ENCODE measurements at places on chromosomes 16 and 17.

- DNase-seq = no peak
Observed at GRCh38 chr16:80298676-80299075, 242.1 kb upstream of the DYNLRB2 start.

GRCh38 chr16:68363658-68364521 is 53.1 kb downstream of the PRMT7 start:
- DNase-seq = no peak

GRCh38 chr16:86925067-86925791 is 346.9 kb downstream of the FOXL1 start:
- DNase-seq = no peak

DNA sequence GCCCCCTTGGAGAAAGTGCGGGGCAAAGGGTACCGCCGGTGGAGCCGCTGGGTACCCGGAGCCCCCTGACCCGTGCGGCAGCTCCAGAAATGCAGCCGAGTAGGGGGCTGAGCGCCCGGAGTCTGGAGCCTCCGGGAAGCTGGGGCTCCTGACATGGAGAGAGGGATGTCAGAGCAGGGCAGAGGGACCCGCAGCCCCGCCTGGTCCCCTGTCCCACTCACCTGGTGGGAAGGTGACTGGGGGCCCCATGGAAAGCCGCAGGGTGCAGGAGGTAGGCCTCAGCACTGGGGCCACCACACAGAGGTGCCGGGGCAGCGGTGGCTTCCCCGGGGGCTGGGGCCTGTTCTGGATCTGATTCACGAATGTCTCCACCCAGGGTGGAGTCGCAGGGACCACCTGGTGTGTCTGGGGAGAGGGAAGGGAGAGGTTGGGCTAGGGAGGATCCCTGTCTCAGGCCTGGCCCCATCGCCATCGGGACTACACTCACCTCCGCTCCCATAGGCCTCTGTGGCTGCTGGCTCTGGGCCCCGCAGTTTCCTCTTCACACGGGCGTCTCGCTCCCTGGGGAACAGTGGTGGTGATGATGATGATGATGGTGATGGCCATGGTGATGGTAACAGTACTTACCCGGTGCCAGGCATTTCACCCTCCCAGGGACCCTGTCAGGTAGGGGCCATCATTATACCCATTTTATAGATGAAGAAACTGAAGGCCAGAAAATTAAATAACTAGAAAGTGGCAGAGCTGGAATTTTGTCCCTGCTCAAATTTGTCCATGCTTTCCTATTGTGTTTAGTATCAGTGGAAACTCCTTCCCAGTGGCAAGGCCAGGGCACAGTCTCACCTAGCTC is 5.2 kb downstream of the TBX6 start:
- DNase-seq = no peak

DNA sequence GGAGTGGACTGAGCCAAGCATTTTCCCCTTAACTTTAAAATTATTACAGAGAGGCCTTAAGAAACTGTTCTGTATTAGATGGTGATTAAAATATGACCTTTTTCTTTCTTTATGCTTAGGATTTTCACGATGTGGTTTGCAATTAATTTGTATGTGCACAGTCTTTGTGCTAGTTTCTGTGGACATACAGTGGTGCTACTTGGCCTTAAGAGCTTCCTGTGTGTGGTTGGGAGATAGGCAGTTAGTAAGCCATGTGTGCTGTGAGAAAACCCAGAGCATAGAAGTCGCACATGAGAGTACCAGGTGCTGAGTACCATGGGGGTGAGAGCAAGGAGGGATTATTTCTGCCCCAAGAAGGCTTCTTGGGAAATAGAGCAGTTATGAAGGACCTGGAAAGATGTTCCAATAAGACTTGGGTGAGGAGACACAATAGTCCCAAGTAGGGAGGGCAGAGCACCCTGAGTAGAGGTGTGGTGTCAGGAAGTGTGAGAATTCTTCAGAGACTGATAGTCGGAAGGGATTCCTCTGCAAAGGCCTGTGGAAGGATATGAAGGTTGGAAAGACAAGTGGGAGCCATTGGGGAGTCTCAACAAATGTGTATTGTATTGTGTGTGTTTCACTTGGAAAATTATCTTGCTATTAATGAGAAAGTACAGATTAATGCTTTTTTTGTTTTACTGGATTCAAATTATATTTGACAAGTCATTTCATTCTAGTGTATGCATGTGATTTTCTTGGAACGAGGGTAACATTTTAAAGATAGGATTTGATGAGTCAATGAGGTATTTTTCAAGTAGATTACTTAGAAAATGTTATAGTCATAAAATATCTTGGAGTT is 239.9 kb downstream of the PRKCA start:
- no peak for DNase-seq

GRCh38 chr16:65845466-65846209 is 520.9 kb upstream of the CDH5 start:
- DNase-seq = no peak

- no peak for DNase-seq
Observed at GRCh38 chr16:82653550-82654511, 27.1 kb downstream of the CDH13 start.

DNA sequence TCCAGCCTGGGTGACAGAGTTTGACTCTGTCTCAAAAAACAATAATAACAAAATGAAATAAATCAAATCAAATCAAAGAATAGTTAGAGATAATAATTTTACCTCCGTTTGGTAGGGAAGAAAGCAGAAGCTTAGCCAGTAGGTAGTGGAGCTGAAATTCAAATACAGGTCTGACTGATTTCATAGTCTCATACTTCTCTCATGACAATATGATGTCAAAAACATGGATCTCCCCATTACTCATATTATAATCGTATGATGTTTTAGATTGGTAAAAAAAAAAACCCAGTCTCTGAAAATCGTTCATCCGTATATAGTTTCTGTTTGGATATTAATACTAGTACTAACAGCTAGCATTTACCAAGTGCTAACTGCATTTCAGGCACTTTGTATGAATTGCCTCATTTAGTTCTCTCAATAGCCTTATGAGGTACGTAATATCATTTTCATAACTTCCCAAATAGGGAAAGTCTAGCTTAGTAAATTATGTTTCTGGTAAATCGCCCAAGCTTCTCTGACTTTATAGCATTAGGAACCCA is 48.7 kb downstream of the CDH8 start:
- DNase-seq = no peak

GRCh38 chr17:51353296-51353695 is 93.0 kb downstream of the UTP18 start:
- no peak for DNase-seq

GRCh38 chr17:77697480-77698400 is 260.8 kb upstream of the TNRC6C start:
- no peak for DNase-seq

- no peak for DNase-seq
Observed at GRCh38 chr17:34549966-34550365, 29.4 kb upstream of the TMEM132E start.

DNA sequence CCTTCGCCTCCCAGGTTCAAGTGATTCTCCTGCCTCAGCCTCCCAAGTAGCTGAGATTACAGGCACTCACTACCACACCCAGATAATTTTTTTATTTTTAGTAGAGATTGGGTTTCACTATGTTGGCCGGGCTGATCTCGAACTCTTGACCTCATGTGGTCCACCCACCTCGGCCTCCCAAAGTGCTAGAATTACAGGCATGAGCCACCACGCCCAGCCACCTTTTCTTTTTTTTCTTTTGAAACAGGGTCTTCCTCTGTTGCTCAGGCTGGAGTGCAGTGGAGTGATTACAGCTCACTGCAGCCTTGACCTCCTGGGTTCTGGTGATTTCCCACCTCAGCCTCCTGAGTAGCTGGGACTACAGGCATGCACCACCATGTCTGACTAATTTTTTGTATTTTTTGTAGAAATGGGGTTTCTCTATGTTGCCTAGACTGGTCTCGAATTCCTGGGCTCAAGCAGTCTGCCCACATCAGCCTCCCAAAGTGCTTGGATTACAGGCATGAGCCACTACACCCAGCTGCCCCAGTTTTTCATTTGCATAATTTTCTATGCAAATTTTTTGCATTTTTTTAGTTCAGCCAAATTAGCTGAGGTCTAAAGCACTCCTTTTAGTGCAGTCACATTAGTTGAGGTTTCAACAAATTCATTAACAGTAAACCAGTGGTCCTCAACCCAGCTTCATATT is 11.3 kb downstream of the WWP2 start:
- no peak for DNase-seq

DNA sequence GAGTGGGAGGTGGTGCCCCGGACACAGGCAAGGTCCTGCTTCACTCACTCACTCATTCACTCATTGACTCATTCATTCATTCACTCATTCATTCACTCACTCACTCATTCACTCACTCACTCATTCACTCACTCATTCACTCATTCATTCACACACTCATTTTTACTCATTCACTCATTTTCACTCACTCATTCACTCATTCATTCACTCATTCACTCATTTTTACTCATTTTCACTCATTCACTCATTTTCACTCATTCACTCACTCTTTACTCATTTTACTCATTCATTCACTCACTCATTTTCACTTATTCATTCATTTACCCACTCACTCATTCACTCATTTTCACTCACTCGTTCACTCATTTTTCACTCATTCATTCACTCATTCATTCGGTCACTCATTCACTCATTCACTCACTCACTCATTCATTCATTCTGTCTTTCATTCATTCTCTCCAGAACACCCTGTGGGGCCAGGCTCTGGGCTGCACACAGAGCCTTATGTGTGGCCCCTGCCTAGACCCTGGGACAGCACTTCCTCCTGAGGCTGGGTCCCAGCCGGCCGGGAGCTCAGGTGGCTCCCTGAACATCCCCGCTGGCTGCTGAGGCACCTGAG is 9.2 kb downstream of the RPUSD1 start:
- no peak for DNase-seq

DNA sequence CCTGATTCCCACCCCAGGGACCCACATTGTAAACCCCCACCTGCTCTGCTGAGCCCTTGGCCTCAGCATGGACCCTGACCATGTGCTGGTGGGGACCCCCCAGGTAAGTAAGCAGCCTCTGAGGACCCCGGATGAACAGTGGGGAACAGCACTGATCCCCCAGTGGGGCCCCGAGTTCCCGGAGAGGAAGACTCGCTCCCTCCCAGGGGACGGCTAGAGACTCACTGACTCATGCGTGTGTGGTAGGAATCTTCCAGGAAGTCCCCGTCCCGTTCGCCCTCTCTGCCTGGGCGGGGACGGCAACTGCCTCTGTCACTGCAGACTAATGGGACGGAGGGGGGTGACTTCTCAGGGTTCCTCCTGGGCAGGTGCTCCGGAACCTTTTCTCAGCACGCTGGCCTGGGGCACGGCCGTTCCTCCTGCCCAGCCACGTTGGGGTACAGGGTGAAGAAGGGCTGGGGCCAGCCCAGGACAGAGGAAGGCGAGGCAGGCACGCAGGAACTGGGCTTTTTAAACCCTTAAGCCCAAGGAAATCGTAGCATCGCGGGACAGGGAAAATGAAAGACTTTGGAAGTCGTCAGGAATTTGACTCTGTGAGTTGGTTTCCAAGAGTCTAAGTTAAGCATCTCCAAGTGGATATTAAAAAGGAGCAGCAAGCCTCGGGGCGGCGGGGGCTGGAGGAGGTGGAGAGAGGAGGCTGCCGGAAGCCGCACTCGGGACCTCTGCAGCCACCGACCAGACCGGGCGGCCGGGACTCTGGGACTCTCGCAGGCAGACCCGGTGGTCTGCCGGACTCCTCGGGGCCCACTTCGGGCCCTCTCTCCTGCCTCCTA is 178.7 kb downstream of the SEC14L1 start:
- DNase-seq = peak; percentile 67

- DNase-seq = no peak
Observed at GRCh38 chr17:62804822-62805221, 3.3 kb downstream of the MARCHF10 start.

- no peak for DNase-seq
Observed at GRCh38 chr16:64629622-64630021, 492.2 kb downstream of the CDH11 start.

GRCh38 chr17:72370819-72371218 is 250.0 kb downstream of the SOX9 start:
- DNase-seq = no peak

GRCh38 chr17:65755799-65756198 is 194.4 kb upstream of the AXIN2 start:
- DNase-seq = no peak

DNA sequence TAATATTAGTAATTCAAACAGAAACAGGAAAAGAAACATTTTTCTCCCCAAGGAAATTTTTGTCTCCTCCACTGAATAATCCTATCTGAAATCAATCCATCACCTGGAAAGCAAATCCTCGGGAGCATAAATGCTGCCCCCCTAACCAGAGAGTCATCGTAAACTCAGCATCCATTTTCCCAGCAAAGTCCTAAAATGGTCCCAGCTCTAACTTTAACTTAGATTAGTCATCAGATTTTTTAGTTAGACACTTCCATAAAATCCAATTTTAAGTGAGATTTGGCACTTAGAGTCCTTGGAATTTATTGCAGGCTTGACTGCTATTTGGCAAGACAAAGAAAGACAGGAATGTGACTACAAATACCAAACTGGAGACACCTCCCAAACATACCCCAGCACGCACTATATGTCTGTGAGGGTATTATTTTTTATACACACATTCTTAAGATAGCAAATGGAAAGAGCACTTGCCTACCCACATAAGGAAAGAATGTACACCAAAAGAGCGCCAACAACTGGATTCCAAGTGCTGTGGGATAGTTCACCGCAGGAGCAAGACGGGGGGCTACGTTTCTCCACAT is 15.4 kb downstream of the SCO1 start:
- DNase-seq = no peak

DNA sequence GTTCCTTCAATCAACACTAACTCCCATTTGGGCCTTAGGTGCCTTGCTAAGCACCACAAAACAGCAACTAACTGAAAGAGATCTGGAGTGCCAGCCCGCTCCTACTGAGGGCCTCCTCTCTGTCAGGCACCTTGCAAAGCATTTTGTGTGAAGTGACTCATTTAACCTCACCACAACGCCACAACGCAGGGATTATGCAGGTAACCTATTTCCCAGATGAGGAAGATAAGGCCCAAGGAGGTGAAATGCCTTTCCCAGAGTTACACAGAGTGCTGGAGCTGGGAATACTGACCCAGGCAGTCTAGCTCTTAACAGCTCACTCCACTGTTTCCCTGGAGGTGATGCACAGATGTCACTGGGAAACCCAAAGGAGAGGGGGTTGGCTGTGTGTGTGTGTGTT is 32.8 kb downstream of the DRC3 start:
- DNase-seq = no peak

GRCh38 chr16:52773026-52773425 is 226.1 kb upstream of the TOX3 start:
- no peak for DNase-seq

DNA sequence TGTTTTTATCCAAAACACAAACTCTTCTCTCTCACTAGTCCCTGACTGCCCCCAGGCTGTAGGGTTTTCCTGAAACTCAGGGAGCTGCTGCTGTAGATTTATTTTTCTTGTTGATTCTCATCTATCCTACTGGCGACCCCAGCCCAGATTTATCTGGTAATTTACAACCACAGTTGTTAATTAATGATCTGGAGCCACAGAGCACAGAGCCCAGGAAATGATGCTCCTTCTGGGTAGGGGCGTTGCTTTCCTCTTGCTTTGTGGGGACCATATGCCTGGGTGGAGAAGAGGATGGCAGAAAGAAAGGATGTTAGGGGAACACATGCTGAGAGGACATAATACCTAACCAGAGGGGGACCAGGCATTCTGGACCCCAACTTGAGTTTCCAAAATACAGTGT is 7.4 kb upstream of the ETV4 start:
- DNase-seq = no peak
